Nasal cavity respiratory epithelium epithelial cell of viscerocranial mucosa (primary cell): ENCODE measurements at places on chromosomes 6 and 20. TPM values are rescaled to one million over a fixed set of nuclear protein-coding genes. Genes with fewer than 3 reads are reported as not detected.

WFDC12 gene
- 8.9 TPM in 1 of 2 replicates, not detected in the other for total RNA-seq

SLC22A7 gene
- not detected in 2 replicates for total RNA-seq

TCP11 gene
- under 0.01 TPM in 1 of 2 replicates, not detected in the other for total RNA-seq

SIRPA gene
- 8.5 and 30.3 TPM in 2 replicates for total RNA-seq

UQCC2 gene
- 19.5 and 21.6 TPM in 2 replicates for total RNA-seq
